ENCODE measurements at places on chromosomes 3 and 15.

DNA sequence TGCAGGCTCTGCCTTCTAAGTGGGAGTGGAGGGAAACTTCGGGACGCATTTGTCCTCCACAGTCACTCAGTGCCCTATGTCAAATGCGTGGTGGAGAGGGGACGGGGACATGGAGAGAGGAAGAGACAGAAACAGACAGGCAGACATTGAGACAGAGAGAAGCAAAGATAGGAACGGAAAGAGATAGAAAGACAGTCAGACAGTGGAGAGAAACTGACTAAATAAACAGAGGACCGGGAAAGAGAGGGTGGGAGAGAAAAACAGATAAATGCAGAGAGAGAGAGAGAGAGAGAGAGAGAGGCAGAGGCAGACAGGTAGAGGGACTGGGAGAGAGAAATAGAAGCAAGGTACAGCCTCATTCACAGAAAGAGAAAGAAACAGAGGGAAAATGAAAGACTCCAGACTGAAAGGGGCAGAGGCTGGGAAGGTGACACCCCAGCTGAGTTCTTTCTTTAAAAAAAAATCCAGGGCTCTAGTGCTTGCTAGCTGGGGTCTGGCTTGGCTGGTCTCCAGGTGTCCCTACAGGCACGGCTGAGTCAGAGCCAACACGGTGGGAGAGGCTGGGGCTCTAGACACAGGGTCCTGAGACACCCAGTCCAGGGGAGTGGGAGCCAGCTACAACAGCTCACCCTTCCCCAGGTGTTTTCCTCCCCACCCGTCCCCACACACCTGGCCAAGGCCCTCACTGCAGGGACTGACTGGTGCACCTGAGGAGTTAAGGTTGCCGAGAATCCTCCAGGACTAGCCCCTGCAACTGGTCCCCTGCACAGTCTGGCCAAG is 506.1 kb upstream of the PROK2 start:
- no peak for DNase-seq

DNA sequence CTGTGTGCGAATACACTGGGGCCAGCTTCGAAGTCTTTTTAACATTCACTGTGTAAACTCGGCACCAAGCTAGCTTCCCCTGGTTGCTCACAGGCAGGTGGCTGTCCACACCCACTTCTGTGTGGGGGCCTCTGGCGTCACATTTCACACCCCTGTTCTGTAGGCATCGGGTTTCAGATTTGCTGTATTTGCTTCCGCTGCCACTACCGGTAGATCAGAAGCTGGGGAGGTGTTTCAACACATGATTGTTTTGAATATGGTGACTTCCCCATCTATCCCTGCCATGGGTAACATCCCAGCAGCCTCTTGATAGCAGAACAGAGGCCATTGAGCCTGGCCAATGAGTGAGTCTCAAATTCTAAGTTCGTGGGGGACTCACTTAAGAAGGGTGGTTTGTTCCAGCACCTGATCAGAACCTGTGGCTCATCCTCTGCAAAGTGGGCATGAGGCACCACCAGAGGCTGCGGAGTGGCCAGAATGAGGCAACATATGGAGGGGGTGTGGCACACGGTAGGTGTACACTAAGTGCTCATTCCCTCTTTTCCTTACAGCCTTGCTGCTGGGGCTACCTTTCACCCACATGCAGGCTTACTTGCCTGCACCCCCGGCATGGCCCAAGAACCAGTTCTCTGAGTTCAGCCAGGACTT is 61.5 kb downstream of the IQSEC1 start:
- DNase-seq = no peak

DNA sequence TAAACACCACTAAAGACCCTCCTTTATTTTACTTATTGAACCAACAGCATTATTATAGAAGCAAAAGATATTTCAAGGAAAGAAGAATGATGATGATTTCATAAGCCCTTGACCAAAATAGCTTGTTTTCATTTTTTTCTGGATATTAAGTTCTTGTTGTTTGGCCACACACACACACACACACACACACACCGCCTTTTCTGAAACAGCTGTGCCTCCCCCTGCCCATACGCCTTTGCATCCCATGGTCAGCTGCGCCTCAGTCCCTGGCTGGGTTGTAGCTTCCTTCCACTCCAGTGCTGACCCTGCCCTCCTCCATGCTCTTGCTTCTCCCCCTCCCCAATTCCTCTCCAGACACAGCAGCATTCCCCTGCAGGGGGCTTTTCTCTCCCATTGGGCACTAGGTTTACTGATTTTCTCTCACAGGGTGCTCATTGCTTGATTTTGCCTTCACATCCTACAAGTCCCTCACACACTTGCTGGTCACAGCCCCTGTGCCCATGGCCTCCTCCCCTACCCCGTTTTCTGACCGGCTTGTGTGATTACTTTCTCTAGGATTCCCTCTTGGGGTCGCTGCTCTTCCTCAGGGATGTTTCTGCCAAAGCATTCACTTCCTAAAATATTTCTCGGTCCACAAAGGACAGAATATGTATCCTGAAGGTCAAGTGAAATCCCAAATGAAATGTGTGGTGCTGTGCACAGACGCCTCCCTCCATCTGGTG is 18.4 kb downstream of the MESP1 start:
- no peak for DNase-seq

- no peak for DNase-seq
Measured at GRCh38 chr3:108185536-108185935, 36.7 kb downstream of the IFT57 start.

DNA sequence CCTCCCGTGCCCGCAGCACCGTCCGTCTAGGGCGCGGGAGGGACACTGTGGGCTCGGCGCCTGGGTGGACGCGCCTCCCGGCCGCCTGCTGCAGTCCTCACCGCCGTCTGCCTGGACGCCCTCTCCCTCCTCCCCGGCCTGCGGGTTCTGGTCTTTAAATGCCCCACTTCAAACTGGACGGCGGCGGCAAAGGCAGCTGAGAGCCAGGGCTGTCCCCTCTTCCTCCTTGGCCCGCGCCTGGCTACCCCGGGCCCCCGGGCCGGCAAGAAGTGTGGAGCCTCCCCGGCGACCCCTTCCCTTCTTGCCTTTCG is 426 bp downstream of the CBLB start:
- peak; percentile 41 for DNase-seq

DNA sequence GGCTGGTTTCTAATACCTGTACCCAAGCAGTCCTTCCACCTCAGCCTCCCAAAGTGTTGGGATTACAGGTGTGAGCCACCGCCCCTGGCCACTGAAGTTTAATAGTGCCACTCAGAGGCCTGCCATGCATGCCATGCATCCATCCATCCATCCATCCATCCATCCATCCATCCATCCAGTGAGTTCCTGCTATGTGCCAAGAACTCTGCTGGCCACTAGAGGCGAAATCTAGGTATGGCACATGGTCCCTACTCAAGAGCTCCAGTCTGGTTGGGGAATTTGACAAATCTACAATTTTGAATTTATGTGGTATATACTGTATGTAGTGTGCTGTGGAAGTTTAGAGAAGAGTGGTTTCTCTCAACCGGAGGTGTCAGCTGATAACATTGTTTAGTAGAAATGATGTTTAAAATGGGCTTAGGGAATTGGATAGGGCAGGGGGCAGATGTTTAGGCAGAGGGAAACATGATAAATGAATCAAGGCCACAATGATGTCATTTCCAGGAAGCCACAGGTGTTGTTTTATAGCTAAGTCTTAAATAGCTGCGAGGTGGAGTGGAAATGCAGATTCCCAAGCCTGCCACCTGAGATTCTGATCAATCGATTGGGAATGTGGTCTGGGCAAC is 384.4 kb upstream of the C2CD4B start:
- peak; percentile 54 for DNase-seq
